ENCODE measurements at places on chromosomes 3 and 15. TPM values are rescaled to one million over a fixed set of nuclear protein-coding genes. Genes with fewer than 3 reads are reported as not detected.

DNA sequence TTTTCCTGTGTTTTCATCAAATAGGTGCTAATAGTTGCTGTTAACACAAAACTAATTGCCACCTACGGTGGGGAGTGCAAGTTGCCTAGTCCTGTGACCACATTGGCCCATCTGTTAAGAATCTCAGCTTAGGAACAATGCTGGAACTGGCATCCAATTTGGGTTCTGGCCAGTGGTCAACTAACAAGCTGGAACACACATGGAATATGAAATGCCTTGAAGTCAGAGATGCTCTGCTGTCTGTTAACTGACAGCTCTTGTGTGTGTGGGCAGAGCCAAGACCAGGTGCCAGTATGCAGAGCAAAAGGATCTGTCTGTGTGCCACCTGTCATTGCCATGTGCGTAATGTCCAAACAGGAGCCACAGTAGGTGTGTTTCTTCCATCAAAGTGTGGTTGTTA lies 460.8 kb downstream of the ROBO2 start:
- DNase-seq, result no peak

DNA sequence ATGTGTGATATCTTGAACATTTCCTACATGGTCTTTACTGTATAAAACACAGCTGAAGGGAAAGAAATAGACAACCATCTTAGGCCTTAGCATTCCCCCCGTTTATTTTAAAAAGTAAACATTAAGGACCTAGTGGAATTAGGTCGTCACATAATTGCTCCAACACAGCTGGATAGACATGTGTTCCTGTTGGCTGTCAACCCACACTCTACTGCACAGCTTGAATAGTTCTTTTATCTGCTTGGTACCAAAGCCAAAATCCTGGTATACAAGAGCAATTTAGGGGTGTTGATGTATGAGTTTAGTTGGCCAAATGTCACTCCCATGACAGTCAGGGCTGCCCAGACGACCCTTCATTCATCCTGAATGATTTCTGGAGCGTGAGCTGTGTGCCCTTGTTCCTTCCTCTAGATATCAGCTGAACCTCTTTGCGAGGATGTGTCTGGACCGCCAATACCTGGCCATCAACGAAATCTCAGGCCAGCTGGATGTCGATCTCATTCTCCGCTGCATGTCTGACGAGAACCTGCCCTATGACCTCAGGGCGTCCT lies 179.7 kb downstream of the ITPR1 start:
- DNase-seq, result no peak

- no peak for DNase-seq
Observed at GRCh38 chr3:77254967-77255831, 215.3 kb downstream of the ROBO2 start.

GRCh38 chr3:175605851-175606250 lies 746.7 kb downstream of the NAALADL2 start:
- no peak for DNase-seq

DNA sequence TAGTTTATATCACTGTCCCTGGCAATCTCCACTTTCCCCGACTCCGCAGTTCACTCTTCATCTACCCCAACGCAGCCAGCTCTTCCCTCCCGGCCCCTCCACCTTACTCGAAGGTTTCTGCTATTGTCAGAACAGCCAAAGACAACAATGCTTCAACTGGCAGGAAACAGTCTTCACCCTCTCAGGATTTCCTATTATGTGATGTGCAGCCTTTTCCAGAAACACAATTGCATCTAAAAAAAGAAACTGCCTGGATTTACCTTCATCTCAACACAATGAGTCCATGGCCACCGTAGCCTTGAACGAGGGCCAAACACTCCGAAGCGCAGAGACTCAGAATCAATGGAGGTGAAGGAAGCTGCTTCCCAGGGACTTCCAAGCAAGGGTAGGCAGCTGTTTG lies 182.1 kb upstream of the TSC22D2 start:
- no peak for DNase-seq

- DNase-seq, result no peak
Observed at GRCh38 chr3:106229495-106230278, 360.9 kb upstream of the CBLB start.

DNA sequence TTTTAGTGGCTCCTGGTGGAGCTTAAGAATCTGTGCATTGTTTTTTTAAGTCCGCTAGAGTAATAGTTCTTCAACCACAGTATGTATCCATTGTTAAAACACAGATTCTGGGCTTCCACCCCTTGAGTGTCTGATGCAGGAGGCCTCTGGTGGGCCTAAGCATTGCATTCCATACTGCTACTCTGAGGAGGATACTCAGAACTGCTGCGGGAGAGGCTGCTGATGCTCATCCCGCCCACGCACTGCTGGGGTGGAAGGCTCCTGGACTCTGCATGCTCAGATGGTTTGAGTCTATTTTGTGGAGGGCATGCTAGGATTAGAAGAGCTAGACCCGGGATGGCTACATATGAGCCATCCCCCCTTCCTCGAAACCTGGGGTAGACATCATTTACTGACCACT lies 74.4 kb downstream of the THSD4 start:
- DNase-seq, result no peak

- no peak for DNase-seq
Observed at GRCh38 chr3:172627057-172627809, 83.6 kb downstream of the NCEH1 start.

DNA sequence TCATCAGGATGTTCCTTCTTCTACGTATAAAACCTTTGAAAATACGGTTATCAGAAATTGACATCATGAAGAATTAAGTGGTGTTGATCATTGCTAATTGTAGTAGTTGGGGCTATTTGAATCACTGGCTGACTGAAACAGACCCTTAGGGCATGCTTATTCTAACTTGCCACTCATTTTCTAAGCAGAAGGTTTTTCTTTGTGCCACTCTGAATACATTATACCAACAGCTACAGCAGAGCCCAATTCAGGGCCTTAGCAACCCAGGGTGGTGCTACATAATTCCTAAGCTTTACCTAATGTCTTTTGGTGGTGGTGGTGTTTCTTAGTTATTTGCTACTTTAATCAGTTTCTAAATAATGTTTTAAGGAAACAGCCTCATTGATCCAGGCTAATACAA lies 524.2 kb downstream of the NLGN1 start:
- no peak for DNase-seq

DNA sequence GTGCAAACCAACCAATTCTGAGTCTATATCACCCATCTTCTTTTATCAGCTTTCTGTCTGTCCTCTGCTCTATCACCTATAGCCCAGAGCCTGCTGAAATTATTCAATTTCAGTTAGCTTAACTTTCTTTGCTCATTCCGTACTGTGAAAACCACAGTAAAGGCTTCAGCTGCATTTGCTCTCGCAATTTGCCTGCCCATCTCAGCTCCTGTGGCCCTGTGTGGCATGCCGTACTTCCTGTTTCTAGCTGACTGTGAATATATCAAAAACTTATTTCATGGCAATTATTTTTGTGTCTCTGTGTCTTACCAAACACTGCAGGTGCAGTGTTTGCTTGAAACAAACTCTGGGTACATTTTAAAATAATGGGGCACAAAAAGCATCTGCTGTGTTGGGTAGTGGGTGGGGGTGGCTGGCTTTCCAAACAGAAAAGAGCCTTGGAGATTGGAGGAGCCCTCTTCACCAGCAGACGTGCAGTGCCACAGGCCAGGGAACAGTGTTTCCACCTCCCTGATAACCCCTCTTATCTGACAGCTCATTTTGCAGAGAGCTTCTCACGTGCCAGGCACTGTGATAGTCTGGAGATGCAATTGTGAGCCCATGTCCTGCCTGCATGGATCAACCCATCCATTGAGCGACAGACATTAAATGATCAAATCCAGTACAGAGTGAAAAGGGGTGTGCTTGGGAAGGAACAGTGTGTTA lies 45.2 kb downstream of the GASK1A start:
- no peak for DNase-seq

- no peak for DNase-seq
Observed at GRCh38 chr15:81642451-81642990, 268.5 kb upstream of the TMC3 start.

GRCh38 chr3:73024836-73025235 lies 28.2 kb downstream of the PPP4R2 start:
- DNase-seq, result no peak

- DNase-seq, result no peak
Observed at GRCh38 chr3:13684350-13684749, 135.4 kb downstream of the FBLN2 start.

- DNase-seq, result no peak
Observed at GRCh38 chr3:12922306-12922705, 80.9 kb upstream of the RPL32 start.

DNA sequence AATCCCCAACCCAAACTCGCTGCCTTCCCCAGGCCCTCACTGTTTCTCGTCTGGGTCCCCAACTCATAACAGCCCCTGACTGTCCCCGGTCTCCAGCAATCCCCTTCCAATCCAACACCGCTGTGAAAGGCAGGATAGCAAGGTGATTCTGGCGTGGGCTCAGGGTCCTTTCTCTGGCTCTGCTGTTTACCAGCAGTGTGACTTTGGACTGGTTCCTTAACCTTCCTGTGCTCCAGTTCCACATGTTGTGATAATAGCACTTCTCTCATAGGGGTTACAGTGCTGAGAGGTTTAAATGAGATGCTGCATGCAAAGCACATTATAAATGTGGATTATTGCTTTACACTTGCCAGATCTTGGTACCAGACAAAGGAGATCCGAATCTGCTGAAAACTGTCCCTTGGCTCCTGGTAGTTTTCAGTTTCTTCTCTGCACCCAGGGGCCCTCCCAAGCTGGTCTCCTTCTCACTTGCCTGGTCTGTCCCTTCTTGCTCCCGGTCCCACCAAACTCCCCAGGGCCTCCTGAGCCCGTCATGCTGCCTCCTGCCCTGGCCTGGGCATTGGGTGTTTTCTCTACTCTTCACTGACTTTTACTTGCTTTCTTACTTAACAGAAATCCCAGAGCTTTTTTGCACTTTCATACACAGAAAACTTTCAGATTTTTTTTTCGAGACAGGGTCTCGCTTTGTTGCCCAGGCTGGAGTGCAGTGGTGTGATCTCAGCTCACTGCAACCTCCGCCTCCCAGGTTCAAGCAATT lies 26.8 kb upstream of the CYP11A1 start:
- DNase-seq, result no peak

- DNase-seq, result no peak
Observed at GRCh38 chr3:156790156-156790555, 36.0 kb upstream of the LEKR1 start.

DNA sequence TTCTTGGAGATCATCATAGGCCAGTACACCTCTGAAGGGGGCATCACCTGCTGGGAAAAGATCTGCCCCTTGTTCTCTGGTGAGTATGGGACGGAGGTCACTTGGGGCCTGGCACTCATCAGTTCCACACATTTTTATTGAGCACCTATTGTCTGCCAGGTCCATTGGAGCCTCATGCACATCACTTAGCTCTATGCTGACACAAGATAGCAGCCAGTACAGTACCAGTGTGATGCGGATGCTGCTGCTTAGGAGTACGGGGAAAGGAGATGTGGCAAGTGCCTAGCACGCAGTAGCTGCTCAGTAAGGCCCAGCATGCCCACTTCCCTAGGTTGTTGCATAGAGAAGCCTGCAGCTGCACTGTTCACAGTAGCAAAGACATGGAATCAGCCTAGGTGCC lies 43.4 kb downstream of the SLC6A6 start:
- no peak for DNase-seq

DNA sequence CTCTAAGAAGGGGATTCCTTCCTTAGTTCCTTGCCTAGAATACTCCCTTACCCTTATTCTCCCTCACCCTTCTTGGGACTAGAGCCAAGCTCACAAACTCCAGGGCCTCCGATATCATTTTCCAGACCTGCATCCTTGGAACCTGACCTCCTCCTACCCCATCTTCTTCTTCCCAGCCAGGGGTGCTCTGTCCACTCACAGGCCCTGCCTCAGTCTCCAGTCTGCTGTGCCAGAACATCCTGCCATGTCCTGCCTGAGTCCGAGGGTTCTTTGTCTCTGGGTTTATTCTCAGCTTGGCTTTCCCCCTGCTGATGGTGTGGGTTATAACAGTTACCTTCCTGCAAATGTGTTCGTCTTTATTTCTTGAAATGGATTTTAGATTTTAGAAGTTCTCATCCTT lies 59.9 kb upstream of the MCF2L2 start:
- DNase-seq, result no peak

GRCh38 chr3:59306436-59306835 lies 256.6 kb upstream of the CFAP20DC start:
- DNase-seq, result no peak

- DNase-seq, result no peak
Observed at GRCh38 chr3:161890147-161890625, 393.6 kb downstream of the OTOL1 start.

DNA sequence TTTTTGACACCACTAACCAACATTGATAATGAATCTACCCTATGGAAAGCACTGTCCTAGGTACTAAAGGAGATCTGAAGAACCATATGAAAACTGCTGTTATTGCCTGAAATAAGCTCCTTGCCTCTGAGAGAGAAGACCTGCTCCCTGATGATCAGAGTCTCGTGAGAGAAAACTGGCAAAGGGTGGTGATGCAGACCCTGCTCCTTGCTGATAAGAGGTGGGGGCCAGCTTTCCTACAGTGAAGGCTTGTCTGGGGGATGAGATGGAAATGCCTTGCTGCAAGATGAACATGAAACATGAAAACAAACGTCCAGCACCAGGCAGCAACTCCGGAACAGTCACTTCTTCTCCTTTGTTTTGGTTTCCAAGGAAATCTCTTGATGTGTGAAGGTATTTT lies 31.9 kb downstream of the RASGRP1 start:
- no peak for DNase-seq

DNA sequence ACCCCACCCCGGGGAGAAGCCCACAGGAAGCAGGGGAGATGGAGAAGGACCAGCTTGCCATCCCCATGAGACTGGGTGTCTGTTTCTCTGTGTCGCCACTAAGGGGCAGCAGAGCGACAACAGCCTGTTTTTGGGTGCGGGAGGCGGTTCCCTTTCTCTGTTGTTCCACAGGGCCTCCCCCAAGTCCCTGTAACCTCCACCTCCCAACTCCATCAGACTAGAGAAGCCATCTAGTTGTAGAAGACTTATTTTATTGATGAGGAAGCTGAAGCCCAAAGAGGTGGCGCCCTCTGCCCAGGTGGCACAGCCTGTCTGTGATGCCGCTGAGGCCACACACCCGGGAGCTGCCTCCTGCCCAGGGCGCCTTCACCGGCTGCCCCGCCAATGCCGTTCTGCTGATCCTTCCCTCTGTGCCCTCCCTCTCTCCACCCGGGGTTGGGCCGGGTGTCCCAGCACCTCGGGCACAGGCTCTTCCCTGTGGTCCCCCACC lies 3.9 kb upstream of the CCDC9B start:
- no peak for DNase-seq

RSL24D1 gene
- 58.6 TPM for total RNA-seq

DPPA2 gene
- total RNA-seq, result not detected

C15orf61 gene
- 6.6 TPM for total RNA-seq

NPAP1 gene
- not detected for total RNA-seq

THPO gene
- 0.36 TPM for total RNA-seq

TGM4 gene
- total RNA-seq, result not detected

CFAP100 gene
- total RNA-seq, result not detected

CMTM8 gene
- 4.9 TPM for total RNA-seq

SLC49A4 gene
- 20.2 TPM for total RNA-seq

CHRNA5 gene
- total RNA-seq, result 0.63 TPM

IL17RB gene
- not detected for total RNA-seq

TTLL13 gene
- total RNA-seq, result not detected

DNASE1L3 gene
- total RNA-seq, result 2.3 TPM

DUOXA1 gene
- 1.0 TPM for total RNA-seq

HTR3E gene
- not detected for total RNA-seq
